Uterine smooth muscle cell (primary cell): ENCODE measurements at places on chromosomes 3 and 15. TPM values are rescaled to one million over a fixed set of nuclear protein-coding genes. Genes with fewer than 3 reads are reported as not detected.

The HRH1 gene
- 6.6 and 11.4 TPM in 2 replicates for total RNA-seq

The PLD1 gene
- 12.4 and 16.7 TPM in 2 replicates for total RNA-seq

The DYNLT2B gene
- total RNA-seq: 7.9 and 8.9 TPM in 2 replicates

The FGF7 gene
- 264 and 355 TPM in 2 replicates for total RNA-seq

The TPRG1 gene
- 0.87 and 1.8 TPM in 2 replicates for total RNA-seq

The ECE2 gene
- under 0.01 TPM in 1 of 2 replicates, not detected in the other for total RNA-seq

The CDHR4 gene
- total RNA-seq: 0.12 TPM in 1 of 2 replicates, not detected in the other

The GABRR3 gene
- total RNA-seq: not detected in 2 replicates

The CPLX3 gene
- not detected in 2 replicates for total RNA-seq

The CPEB1 gene
- 34.7 and 35.2 TPM in 2 replicates for total RNA-seq
